Brain microvascular endothelial cell (primary cell): ENCODE measurements at places on chromosomes 3 and 15.
A peak's percentile ranks its signal among the peaks of the same experiment; 100 is the strongest.

DNA sequence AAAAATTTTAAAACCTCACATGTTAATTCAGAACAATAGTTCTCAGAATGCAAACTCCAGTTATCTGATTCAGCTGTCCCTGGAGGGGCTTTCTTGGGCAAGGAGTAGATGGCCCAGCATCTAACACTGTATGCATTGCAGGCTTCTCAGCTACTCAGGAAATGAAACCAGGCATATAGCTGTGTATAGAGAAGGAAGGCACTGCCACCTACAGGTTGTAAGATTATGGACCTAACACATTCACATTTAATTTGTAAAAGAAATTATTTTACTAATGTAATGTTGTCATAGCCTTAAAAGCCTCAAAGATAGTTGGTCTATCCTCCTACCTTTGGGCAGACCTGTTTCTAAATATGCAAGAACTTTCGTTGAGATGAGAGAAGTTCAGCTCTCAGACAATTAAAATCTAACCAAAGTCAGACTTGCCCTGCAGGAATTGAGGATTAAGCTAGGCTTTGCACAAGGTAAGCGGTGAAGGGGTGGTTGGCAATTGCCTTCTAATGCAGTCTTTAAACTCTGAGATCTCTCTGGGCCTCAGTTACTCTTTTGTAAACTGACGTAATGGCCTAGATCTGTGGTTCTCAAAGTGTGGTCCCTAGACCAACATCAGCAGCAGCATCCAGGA is 132.8 kb upstream of the SLC24A5 start:
- peak; percentile 69 for DNase-seq

DNA sequence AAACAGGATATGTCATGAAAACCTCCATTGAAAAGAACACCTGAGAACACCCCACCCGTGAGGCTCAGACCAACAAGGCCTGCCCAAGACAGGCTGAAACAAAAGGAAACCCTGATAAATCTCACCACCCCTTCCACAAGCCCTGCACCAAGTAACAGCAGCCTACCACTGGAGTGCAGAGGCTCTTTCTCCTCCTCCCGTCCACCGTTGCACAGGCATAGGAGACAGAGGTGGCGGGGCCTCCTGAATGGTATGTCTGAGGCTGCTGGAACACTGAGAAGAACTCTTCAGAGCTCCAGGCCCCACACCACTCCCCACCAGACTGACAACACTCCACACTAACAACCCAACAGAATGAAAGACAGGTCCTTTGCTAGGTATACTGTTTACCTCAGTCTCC is 21.4 kb downstream of the CHDH start:
- DNase-seq: no peak

DNA sequence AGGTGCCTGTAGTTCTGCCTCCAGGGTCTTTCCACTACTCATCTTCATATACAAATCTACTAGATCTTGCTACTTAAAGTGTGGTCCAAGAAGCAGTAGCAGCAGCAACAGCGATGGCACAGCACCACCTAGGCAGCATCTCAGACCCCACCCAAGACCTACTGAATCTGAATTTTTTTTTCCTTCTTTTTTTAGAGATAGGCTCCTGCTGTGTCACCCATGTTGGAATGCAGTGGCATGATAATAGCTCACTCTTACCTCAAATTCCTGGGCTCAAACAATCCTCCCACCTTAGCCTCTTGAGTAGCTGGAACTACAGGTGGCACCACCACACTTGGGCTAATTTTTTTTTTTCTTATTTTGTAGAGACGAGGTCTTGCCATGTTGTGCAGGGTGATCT is 346.7 kb upstream of the TGFBR2 start:
- DNase-seq: no peak

DNA sequence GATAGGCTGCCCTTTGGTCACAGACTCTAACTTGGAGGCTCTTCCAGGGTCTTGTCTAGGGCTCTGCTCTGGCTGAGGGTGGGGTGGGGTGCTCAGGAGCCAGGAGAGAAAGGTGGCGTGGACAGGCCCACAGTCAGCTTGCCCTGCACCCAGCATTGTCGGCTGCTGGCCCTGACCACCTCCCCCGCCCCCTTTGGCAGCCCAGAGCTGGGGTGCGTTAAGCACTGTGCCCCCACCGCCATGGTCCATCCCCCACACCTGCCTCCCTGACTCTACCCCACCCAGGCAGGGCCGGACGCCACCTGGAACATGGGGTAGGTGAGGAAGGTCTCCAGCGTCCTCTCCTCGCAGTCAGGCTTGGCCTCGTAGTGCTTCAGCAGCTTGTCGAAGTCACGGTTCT is 58.8 kb downstream of the RASGRF1 start:
- no peak for DNase-seq

- DNase-seq: no peak
Observed at GRCh38 chr3:52518723-52519444, 14.8 kb downstream of the NT5DC2 start.

- DNase-seq: no peak
Observed at GRCh38 chr3:50274371-50275104, 4.3 kb upstream of the LSMEM2 start.

DNA sequence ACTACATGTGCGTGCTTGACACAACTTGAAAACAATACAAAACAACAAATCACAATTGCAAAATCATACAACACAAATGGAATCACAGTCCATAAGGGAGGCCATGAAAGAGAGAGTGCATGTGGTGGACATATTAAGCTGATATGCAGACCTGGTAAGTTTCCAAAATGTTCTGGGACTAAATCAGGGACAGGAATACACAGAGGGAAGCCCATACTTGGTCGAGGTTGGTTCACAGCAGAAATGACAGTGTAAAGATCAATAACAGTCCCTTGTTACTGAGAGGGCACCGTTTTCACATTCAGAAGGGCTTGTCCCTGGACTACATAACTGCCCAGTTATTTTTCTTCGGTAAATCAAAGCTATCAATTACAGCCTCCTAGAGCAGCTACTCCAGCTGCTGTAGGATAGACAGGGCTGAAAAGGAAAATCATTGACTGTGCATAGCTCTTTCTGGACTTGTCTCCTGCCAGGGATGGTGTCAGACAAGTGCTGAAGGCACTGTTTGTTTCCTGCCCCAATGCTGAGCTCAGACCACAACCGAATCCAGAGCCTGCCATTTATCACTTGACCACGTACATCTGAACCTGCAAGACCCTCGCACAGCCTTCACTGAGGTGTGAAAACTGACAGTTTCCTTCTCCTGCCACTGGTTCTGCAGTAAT is 79.5 kb upstream of the KCNMB2 start:
- no peak for DNase-seq

DNA sequence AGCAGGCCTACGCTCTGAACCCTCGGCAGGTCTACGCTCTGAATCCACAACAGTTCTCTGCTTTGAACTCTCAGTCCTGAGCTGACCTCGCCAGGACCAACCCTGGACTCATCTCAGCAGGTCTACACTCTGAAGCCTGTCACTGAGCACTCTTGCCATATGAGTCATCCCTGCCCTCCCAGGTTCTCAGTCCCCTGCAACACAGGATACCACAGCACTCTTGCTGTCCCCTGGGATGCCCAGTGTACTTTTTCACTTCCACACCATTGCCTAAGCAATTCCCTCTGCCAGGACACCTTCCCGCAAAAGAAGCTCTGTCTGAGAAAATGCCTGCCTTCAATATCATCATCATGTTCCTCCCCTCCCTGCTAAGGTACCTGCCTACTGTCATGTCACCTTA is 42.0 kb downstream of the NUP210 start:
- DNase-seq: peak; percentile 17

DNA sequence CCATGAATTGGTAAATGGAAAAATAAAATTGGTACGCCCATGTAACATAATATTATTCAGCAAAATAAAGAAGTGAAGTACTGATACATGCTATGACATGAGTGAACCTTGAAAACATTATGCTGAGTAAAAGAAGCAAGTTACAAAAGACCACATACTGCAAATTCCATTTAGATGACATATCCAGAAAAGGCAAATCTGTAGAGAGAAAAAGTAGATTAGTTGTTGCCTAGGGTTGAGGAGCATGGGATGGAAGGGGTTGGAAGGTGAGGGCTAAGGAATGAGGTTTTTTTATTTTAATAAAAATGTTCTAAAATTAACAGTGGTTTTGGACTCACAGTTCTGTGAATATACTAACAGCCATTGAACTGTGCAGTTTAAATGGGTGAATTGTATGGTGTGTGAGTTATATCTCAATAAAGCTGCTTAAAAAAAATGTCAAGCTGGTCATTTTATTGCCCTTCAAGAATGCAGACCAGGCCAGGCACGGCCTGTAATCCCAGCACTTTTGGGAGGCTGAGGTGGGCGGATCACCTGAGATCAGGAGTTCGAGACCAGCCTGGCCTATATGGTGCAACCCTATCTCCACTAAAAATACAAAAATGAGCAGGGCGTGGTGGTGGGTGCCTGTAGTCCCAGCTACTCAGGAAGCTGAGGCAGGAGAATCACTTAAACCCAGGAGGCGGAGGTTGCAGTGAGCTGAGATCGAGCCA is 8.1 kb upstream of the DLG1 start:
- no peak for DNase-seq

- DNase-seq: no peak
Observed at GRCh38 chr3:165196577-165197480, 645 bp upstream of the SLITRK3 start.

DNA sequence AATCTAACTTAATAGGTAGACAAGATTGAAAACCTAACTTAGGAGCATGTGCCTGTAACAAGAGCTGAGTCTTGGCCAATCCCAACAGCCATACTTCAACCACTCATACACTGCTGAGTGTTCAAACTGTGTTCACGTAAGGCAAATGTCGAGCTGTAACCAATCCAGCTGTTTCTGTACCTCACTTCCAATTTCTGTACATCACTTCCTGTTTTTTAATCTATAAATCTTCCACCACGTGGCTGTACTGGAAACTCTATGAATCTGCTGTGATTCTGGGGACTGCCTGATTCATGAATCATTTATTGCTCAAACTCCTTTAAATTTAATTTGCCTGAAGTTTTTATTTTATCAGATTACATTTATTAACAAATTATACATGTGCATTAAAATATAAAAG is 44.6 kb upstream of the NEDD4 start:
- no peak for DNase-seq

GRCh38 chr15:64067564-64068030 is 21.3 kb upstream of the DAPK2 start:
- peak; percentile 60 for DNase-seq

GRCh38 chr15:32098033-32098432 is 67.7 kb downstream of the CHRNA7 start:
- DNase-seq: no peak

DNA sequence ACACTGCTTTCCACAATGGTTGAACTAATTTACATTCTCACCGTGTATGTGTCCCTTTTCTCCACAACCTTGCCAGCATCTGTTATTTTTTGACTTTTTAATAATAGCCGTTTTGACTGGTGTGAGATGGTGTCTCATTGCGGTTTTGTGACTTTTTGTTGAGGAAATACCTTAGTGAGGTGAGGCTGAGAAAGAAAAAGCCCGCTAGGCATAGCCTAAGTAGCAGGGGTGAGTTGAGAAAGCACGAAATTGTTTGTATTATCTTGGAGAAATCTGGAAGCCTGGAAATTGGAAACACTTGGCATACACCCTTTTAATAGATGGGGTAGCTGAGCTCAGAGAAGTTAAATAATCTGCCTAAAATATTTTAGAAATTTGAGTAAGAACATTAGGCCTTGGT is 61.5 kb upstream of the CFAP161 start:
- no peak for DNase-seq

DNA sequence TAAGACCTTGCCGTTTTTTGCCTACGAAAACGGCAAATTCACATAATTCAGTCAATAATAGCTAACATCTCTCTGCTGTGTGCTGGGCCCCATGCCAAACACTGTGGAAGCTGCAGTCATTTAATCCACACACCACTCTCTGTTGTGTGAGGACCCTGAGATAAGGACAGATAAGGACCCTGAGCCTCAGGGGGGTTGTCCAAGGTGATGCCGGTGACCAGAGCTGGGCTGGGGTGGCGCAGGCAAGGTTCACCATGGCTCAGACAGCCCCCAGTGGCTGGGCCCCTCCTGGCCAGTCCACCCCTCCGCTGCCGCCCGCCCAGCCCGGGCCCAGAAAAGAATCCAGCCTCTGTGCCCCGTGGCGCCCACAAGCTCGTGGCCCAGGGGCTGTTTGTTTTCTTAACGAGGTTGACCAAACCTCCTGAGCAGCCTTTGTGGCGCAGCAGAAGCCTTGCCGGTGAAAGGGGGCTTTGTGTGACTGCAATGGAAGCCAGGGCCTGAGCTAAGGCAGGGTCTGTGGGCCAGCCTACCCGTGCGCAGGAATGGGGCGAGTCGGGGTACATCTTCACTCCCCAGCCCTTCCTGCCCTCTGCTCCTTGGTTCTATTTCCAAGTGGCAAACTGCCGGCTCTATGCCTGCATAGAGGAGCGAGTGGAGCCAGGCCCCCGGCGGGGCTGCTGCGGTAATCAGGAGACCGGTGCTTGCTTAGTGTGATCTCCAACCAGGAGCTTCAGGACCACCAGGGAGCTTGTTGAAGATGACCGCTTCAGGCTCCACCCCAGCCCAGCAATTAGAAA is 4.4 kb upstream of the SNX22 start:
- peak; percentile 58 for DNase-seq
